ENCODE measurements at places on chromosomes 12 and 14.

DNA sequence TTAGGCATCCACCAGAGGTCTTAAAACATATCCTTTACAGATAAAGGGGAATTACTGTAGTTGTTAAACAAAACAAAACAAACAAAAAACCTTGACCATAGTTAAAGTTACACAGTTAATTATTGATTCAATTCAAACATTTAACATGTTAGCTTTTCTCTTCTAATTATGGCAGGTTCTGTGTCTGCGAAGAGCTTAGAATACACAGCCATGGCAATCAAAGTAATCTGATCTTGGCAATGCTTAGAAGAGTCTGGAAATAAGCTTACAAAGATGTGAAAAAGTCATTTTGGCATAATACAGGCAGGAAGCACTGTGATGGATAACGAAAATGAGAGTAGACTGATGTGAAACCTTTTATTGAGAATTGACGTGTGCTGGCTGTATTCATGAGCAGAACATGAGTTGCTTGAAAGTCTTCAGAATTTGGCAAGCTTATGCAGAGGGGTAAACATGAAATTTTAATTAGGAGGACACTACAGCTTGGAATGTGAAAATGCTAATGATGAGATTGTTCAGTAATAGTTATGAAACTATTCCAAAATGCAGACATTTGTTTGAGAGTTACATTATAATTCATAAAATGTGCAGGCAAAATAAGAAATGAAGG lies 629.6 kb downstream of the FSCB start:
- no peak for DNase-seq

DNA sequence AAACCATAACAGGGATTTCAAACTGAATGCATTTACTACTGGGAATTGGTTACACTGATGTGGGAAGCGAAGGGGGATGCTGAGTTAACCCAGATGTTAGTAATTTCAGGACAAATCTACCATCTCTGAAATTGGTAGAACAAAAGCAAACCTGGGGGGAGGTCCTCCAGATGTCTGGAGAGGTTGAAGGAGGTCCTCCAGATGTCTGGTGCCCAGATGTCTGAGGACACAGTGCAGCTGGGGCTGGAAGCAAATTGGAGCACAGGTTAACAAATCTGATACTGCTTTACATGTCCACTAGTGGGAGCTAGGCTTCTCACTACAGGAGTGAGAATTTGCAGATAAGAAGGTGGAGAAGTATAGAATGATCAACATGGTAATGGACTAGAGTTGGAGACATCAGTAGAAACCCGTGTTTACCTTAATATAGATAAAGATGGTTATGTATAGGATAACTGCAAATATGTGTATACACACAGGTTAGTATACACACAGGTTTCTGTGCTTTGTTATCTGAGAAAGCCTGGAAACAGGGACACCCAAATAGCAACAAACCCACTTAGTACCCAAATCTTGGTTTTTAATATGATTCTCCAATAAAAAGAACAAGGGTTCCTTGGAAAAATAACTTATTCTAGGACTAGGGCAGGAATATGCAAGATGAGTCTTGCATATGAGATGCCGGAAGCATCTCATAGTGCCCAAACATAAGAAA lies 162.5 kb downstream of the C12orf50 start:
- no peak for DNase-seq

GRCh38 chr12:22377731-22378496 lies 43.4 kb upstream of the ST8SIA1 start:
- no peak for DNase-seq

DNA sequence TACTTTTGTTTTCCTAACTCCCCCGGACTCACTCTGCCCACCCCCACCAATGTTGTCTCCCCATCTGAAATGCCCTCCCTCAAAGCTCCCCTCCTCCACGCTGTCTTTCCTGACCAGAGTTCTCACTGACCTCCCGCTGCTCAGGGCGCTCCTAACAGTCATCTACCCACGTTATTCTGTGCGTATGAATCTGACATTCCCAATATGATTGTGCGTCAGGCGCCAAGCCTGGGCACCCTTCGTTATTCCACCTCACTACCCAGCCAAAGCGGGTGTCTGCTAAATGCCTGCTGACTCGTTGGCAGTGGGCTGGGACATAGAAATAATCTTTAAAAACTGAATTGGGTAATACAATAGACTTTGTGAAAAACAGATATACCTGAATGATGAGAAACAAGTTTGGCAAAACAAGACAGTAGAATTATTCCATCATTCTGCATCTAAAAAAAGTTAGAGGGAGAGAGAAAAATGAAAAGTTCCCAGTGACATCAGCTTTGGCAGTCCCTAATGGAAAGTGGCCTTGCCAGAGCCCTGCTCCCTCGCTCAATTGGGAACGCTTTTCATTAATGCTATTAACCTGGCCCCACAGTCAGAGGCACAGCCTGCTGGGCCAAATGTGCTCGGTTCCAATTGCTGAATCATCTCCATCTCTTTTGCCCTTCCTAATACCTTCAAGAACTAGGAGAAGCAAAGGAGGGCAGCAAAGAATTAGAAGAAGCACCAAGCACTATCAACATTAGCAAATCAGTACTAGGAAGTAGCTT lies 74.0 kb upstream of the PLXNC1 start:
- DNase-seq = no peak

- DNase-seq = peak; percentile 21
Observed at GRCh38 chr14:38143659-38144505, 63.8 kb upstream of the SSTR1 start.

All from spinal cord (tissue), 10 donors.